ENCODE measurements at places on chromosomes 16 and 17.

GRCh38 chr17:5478992-5479391 lies 7.0 kb downstream of the DERL2 start:
- DNase-seq, result no peak

DNA sequence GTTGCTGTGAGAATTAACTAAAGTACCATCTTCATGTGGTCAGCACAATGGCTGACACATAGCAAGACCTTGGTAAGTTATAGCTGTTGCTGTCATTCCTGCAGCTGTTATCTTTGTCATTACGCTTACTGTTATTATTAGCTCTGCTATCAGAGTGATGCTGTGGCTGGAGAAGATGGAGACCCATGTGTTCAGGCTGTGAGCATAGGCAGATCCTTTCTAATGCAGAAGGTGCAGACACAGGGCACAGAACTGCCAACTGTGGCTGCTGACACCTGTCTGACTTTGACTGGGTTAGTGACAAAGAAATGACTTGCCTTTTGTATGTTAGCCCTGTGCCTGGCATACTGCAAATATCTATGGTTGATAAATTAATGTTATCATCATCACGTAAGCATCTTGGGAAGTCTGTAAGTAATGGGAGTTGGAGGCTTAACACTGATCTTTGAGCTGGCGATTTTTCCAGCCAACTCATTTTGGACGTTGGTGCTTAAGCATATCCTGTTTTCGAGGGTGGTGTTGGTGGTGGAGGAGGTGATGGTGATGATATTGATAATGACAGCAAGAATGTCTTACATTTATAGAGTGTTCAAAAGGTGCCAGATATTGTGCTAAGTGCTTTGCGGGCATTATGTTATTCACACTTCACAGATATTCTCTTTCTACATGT lies 695.3 kb downstream of the WWOX start:
- DNase-seq, result no peak

- DNase-seq, result no peak
Measured at GRCh38 chr17:82648742-82649331, 593 bp upstream of the WDR45B start.

DNA sequence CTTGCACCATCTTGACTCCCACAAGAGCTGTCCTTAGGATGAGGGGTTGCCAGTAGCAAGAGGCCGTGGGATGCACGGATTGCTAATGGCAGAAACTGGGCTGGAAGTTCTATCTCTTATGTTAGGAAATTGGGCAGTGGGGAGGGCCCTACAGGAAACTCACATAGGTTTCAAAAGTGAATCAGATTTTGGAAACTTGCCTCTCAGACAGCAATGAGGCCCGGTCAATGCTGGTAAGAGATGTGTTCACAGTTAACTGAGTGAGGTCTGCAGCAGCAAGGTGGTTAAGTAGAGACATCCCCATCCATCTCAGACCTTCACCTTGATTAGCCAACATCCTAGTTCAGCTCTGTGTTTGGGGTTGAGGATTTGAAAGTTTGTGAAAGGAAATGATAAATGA lies 164.7 kb downstream of the ABCA8 start:
- DNase-seq, result no peak

DNA sequence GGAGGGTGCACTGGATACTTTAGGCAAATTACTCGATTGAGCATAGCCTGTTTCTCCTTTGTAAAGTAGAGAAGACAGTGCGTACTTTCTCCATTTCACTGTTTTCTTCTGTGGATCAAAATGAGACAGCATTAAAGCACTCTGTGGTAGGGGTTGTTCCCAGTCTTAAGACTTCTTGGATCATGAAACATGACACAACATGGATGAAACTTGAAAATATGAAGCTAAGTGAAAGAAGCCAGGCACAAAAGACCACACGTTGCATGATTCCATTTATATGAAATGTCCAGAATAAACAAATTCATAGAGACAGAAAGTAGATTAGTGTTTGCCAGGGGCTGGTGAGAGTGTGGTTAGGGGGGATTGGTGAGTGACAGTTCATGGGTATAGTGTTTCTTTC lies 61.8 kb upstream of the MED9 start:
- no peak for DNase-seq

GRCh38 chr16:17372386-17372785 lies 98.4 kb downstream of the XYLT1 start:
- DNase-seq, result no peak

DNA sequence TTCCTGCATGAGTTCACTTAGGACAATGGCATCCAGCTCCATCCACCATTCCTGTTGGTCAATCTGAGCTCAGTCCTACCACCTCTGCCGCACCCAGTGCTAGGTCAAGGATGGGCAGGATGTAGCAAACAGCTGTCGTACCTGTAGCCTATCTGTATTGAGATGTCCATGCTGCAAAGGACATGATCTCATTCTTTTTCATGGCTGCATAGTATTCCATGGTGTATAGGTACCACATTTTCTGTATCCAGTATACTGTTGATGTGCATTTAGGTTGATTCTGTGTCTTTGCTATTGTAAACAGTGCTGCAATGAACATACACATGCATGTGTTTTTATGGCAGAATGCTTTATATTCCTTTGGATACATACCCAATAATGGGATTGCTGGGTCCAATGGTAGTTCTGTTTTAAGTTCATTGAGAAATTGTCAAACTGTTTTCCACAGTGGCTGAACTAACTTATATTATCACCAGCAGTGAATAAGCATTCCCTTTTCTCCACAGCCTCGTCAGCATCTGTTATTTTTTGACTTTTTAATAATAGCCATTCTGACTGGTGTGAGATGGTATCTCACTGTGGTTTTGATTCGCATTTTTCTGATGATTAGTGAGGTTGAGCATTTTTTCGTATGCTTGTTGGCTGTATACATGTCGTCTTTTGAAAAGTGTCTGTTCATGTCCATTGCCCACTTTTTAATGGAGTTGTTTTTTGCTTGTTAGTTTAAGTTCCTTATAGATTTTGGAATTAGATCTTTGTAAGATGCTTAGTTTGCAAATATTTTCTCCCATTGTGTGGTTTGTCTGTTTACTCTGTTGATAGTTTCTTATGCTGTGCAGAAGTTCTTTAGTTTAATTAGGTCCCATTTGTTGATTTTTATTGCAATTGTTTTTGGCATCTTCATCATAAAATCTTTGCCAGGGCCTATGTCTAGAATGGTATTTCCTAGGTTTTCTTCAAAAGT lies 7.2 kb upstream of the MRTFB start:
- no peak for DNase-seq

DNA sequence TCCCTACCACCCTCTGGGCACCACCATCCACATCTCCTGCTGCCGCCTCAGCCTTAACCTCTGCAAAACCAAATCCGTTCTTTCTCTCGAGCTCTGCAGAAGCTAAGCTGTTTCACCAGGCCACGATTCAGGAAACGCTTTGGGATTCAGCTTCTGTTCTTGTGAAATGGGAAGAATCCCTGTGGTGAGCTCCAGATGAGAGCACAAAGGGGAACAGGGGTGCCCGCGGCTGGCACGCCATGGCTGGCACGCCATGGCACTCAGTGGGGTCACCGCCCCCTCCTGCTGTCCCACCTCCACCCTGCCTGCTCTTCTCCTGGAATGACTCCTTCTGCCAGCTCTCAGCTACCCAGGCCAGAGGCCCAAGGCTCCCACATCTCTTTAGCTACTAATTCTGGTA lies 5.7 kb downstream of the QPRT start:
- no peak for DNase-seq

DNA sequence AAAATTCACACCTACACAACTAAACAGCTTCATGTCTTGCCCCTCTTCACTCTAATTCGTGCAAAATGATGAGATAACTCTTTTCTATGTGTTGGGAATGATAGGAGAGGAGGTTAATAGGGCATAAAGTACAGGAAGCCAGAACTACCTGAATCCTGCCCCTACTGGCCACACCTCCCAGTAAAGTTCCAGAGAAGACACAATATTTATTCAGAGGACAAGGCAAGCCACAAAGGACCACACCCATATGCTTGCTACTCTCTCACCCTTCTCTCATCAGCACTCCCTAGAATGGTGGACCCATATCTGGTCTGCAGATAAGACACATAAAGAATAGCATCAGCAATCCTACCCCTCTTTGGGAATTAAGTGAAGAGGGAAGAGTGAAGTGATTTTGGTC lies 74.6 kb downstream of the ZNF18 start:
- no peak for DNase-seq

DNA sequence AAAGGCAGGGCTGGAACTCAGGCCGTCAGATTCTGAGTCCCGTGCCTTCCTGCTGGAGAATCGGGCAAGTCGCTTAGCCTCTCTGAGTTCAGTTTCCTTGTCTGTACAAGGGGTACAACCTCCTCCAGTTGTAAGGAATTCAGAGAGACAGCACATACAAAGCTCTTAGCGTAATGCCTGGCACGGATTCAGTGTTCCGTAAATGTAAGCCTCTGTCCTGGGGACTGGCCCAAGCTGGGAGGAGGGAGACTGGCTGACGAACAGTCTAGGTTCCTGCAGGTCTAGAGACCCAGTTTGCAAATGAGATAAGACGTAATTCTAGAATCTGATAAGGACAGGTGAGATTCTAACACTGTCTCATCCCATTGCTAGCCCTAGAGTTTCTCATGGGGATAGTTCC lies 9.9 kb downstream of the METTL22 start:
- DNase-seq, result no peak

- no peak for DNase-seq
Measured at GRCh38 chr17:76962858-76963257, 94.7 kb downstream of the MGAT5B start.

GRCh38 chr17:2433696-2434095 lies 32.8 kb upstream of the MNT start:
- DNase-seq, result no peak

DNA sequence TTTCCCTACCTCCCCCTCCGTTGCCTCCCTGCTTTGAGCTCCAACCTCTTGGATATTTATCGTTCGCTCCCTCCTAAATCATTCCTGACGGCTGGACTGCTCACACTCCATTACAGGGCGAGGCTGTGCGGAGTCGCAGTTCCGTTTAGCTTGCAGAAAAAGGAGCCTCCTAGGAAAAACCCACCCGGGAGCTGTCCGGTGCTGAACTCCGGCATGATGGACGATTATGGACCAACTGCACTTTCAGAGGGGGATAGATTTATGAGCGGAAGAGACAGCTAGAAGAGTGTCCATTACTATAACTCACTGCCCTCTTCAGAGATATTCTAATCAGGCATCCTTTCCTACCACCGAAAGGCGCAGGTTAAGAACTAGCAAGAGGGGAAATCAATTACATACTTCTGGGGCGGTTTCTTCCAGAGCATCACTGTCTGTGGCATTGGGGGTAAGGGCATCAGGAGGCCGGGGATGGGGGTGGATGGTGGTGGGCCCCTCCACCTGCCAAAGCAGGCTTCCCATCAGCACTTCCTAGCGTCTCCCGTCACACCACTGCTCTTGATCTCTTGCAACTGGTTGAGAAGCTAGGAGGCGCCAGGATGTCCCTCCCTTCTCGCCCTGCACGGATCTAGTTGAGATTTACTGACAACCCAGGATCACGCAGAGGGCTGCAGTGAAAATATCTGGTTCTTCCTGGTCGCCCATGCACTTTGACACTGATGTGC lies 251.2 kb downstream of the ENGASE start:
- no peak for DNase-seq

DNA sequence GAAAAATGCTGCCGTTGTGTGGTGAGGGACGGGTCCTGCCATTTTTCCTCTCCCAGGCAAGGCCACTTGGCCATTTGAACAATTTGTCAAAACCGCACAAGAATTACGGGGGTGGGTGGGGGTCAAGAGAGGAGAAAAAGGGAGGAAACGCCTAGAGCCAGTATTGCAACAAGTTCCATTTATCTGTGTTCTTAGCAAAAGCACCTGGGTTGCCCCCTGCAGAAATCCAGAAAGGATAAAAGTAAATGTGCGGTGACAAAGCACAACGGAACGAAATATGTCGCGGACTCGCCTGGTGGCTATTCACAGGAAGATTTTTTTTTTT lies 209.4 kb downstream of the ZFHX3 start:
- no peak for DNase-seq

- no peak for DNase-seq
Measured at GRCh38 chr16:12435730-12436129, 368.0 kb downstream of the CPPED1 start.

DNA sequence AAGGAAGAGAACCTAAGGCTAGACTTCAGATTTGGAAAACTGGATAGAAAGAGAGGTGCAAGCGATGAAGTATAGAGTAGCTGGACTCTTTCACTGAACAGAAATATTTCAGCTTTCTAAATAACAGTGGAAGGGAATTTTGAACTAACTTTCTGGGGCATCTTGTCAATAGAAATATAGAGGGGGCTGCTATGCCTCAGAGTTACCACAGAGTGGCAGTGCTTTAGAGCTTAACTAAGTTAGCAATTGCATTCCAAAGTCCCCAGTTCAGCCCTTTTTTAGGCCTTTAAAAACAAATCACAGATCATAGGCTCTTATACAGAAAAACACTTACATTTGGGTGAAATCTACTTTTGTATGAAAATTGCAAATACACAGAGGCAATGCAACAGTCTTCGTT lies 154.2 kb upstream of the CDH8 start:
- no peak for DNase-seq

- DNase-seq, result no peak
Measured at GRCh38 chr16:55943267-55943666, 68.1 kb upstream of the CES5A start.

- no peak for DNase-seq
Measured at GRCh38 chr17:79144133-79144532, 69.5 kb downstream of the ENGASE start.

GRCh38 chr16:89720551-89720812 lies 216 bp downstream of the VPS9D1 start:
- DNase-seq, result no peak

DNA sequence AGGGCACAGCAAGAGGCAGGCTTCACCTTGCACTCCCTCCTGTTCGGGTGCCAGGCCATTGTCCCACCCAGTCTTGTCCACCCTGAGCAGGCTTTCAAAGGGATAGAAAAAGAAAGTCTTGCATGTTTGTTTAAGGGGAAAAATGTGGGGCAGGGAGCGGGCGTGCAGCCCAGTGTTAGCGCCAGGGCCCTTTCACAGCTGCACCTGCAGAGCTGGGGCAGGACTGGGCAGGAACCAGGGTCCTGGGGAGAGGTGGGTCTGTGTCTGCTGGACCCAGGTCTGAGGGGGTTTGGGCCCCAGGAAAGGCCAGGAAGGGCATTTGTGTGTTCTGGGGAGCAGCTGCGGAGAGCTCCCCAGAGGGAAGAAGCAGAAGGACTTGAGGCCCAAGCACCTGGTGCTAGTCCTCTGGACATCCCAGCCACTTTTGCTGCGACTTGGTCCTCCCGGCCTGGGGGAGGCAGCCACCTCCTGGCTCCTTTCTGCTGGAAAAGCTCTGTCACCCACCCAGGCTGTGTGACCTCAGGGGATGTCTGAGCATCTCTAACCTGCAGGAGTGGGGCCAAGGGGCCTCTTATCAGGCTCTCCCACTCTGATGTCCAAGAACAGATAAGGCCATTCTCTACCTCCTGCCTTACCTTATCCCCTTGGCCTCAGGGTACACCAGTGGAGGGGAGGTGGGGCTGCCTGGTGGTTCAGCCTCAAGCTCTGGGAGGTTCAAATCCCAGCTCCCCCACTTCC lies 44.7 kb downstream of the PSME3IP1 start:
- no peak for DNase-seq

All from activated T-helper 1 cell treated with Interleukin-2 at 50 U/mL for 16 hours (primary cell).